ENCODE measurements at places on chromosomes 5 and 9. TPM values are rescaled to one million over a fixed set of nuclear protein-coding genes. Genes with fewer than 3 reads are reported as not detected.

The SPATA6L gene
- 13.4 TPM for total RNA-seq

DNA sequence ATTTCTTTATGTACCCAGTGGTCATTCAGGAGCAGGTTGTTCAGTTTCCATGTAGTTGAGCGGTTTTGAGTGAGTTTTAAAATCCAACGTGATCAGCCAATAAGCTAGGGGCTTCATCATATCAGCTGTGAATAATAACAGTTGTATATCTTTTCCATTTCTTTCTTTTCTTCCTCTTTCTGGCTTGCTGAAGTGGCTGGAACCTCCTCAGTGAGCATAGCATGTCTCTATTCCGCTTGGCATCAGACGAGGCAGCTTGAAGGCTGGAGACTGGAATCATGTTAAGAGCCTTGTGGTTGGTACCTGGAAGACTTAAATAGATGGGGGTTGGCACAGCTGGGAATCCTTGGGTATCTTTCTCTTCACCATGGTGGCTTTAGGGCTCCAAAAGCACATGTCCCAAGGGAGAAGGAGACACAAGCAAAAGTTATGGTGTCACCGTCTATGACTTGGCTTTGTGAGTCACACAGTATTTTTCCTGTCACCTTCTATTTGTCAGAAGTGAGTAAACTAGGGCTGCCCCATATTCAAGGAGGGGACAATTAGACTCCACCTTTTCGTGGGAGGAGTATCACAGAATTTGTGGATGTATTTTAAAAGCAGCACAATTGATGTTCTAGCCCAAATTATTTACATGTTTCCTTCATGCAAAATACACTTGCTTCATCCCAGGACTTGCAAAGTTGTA, 38.0 kb upstream of the RETREG1 start:
- no peak overlapping the region for H3K4me3 ChIP-seq
- H3K36me3 ChIP-seq, result no peaks in the 10 kb centered on the region
- no peaks in the 10 kb centered on the region for H3K4me1 ChIP-seq
- DNase-seq, result no peak
- no peaks in the 10 kb centered on the region for H3K27me3 ChIP-seq

DNA sequence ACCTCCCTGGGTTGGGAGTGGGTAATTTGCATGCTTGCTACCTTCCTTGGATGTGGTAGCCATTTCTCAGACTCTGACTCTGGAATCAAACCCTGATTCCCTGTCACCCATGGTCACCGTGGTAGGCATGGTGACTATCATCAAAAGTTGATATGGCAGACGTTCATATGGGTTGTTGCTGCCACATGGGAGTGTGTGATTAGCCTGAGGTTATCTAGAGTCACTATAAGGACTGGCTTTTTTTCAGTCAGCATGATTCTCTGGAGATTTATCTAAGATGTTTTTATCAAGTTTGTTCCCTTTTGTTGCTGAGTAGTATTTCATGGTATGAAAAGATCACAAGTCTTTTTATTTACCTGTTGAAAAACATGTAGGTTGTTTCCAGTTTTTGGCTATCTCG, 7.0 kb downstream of the RCL1 start:
- no peak overlapping the region for H3K27ac ChIP-seq
- DNase-seq, result no peak
- no peak overlapping the region for H3K4me3 ChIP-seq
- no peaks in the 10 kb centered on the region for H3K36me3 ChIP-seq

GRCh38 chr5:57276353-57276752, 102.5 kb downstream of the GPBP1 start:
- no peak for DNase-seq
- H3K4me1 ChIP-seq, result no peaks in the 10 kb centered on the region
- no peaks in the 10 kb centered on the region for H3K27me3 ChIP-seq
- H3K27ac ChIP-seq, result no peak overlapping the region
- no peaks in the 10 kb centered on the region for H3K36me3 ChIP-seq
- H3K4me3 ChIP-seq, result no peak overlapping the region

The SLC31A2 gene
- 12.4 TPM for total RNA-seq

DNA sequence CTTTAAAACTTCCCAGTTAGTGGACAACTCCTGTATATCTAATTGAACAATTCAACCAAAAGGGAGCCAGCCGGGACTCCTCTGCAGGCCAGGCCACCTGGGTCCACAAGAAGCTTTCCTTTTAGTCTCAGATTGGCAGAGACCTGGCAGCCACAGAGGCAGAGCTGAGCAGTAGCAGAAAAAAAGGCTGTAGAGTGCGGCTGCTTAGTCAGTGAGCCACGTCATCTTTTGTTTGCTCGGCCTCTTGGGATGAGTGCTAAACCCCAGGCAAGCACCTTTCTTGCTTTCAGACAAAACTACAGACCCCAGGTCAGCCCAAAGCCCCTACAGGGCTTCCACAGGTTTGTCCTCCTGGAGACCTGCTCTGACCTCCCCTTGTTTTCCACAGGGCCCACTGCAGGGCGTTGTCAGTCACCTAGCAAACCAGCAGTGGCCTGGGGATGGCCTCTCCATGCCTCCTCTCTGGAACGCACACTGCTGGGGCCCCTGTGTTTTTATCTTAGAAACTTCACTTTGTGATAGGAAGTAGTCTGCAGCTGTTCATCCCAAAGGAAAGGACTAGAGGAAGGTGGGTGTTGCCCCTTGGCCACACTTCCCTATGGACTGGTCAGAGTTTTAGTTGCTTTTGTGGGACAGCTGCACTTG, 49.9 kb downstream of the SHB start:
- no peaks in the 10 kb centered on the region for H3K36me3 ChIP-seq
- H3K27ac ChIP-seq, result no peak overlapping the region
- no peak overlapping the region for H3K4me3 ChIP-seq
- H3K4me1 ChIP-seq, result peaks cover 27% of the 10 kb centered on the region
- no peak for DNase-seq
- no peaks in the 10 kb centered on the region for H3K27me3 ChIP-seq

The DND1 gene
- total RNA-seq, result not detected

The SEMA4D gene
- 124 TPM for total RNA-seq

DNA sequence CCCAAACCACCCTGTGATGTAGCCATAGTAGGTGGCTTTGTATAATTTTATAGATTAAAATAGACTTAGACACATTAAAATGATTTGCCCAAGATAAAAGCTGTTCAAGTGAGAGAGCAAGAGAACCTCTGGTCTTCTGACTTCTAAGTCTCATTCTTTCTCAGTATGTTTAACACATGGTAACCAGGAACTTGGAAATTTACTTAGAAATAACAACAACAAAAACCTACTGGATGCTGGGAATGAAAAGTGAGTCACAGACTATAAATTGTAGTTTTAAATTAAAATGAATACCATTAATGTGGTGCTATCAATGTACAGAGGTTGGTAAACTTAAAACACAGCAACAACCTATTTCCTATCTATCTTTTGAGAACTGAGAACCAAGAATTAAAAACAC, 30.4 kb downstream of the HMGCR start:
- H3K27me3 ChIP-seq, result no peaks in the 10 kb centered on the region
- no peaks in the 10 kb centered on the region for H3K4me1 ChIP-seq

The ORM2 gene
- not detected for total RNA-seq

The COL5A1 gene
- total RNA-seq, result 6.7 TPM

The KCNV2 gene
- not detected for total RNA-seq

DNA sequence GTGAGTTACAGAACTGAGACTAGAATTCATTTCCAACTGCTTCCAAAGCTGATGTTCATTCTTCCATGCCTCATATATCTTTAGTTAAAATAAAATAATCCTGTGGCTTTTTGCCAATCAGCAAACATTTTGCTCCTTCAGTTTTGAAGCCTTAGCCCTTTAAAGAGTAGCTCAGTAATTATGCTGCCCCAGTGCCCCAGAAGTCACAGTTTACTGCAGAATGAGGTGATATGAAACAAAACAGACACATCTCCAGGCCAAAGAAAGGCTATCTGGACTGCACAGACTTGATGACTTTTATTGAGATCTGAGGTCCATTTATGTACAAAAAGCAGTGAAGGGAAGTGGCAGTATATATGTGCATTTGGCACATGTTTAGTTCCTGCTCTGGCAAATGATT, 285.8 kb upstream of the ZNF462 start:
- H3K4me1 ChIP-seq, result no peaks in the 10 kb centered on the region
- H3K4me3 ChIP-seq, result no peak overlapping the region
- no peak for DNase-seq
- H3K27me3 ChIP-seq, result no peaks in the 10 kb centered on the region

DNA sequence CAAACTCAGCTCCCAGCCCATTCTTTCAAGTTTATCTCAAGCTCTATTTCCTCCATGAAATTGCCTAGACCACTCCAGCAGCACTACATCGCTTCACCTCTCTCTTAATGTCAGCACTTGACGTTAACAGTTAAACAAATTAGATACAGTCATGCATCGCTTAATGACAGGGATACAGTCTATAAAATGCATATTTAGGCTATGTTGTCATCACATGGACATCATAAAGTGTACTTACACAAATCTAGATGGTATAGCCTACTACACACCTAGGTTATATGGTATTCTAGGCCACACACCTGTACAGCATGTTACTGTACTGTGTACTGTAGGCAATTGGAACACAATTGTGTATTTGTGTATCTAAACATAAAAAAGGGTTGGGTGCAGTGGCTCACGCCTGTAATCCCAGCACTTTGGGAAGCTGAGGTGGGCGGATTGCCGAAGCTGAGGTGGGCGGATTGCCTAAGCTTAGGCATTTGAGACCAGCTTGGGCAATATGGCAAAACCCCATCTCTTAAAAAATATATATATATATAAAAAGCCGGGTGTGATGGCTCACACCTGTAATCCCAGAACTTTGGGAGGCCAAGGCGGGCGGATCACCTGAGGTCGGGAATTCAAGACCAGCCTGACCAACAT, 13.4 kb upstream of the PCSK5 start:
- no peak for DNase-seq
- H3K4me1 ChIP-seq, result no peaks in the 10 kb centered on the region
- no peak overlapping the region for H3K4me3 ChIP-seq
- no peak overlapping the region for H3K27ac ChIP-seq
- H3K36me3 ChIP-seq, result no peaks in the 10 kb centered on the region

DNA sequence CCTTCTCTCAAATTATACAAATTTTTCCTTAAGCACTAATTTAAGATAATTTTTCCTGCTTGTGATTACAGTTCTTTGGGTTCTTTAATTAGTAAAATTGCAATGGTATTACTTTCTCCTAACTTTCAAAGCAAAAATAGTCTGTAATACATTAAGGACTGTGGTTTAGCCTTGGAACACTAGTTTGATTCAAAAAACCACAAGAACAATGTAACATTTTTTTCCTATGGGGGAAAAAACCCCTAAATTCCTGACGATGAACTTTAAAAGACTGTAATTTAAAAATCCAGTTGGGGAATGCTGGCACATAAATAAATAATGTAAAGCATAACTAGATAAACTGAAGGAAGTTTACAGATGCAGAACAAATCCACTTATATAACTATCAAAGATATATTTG, 65.3 kb downstream of the CDC14B start:
- no peaks in the 10 kb centered on the region for H3K4me1 ChIP-seq
- no peaks in the 10 kb centered on the region for H3K27me3 ChIP-seq
- no peaks in the 10 kb centered on the region for H3K36me3 ChIP-seq
- no peak for DNase-seq
- H3K4me3 ChIP-seq, result no peak overlapping the region

- peaks cover 19% of the 10 kb centered on the region for H3K4me1 ChIP-seq
- no peaks in the 10 kb centered on the region for H3K36me3 ChIP-seq
- no peaks in the 10 kb centered on the region for H3K27me3 ChIP-seq
- H3K4me3 ChIP-seq, result no peak overlapping the region
- no peak overlapping the region for H3K27ac ChIP-seq
- DNase-seq, result no peak
Observed at GRCh38 chr9:126496181-126496576, 117.5 kb upstream of the LMX1B start.

DNA sequence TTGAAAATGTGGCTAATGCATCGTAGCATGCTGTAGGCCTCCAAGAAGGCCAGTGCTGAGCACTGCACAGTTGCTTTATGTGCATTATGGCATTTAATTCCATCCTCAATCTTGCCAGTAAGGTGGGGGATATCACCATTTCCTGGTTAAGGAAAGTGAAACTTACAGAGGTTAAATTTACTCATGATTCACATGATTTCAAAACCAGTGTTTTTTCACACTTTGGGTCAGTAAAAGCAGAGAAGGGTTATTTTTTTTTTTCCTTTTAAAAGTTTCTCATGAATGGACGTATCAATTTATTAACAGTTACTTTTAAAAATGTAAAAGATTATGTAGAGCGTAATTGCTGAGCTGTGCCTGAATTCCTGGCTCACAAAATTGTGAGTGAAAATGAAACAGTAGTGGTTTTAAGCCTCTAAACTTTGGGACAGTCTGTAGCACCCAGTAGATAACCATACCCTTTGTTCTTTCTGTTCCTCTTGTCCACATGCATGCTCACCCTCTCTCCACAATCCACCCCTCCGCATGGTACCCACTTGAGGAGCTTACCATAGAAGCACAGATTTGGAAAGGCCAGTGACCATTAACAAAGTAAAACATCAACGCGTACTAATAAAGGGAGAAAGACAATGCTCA, 21.2 kb downstream of the MAST4 start:
- H3K36me3 ChIP-seq, result no peaks in the 10 kb centered on the region
- no peak overlapping the region for H3K27ac ChIP-seq
- H3K27me3 ChIP-seq, result no peaks in the 10 kb centered on the region
- H3K4me3 ChIP-seq, result no peak overlapping the region
- DNase-seq, result no peak

All from Peyer's patch (tissue), 4 donors.